ENCODE measurements at places on chromosomes 6 and 20. TPM values are rescaled to one million over a fixed set of nuclear protein-coding genes. Genes with fewer than 3 reads are reported as not detected.

The SEMG1 gene
- total RNA-seq = not detected

The TP53TG5 gene
- not detected for total RNA-seq

The CD24 gene
- not detected for total RNA-seq

The DLK2 gene
- total RNA-seq = not detected

The ZBTB46 gene
- 2.9 TPM for total RNA-seq

All from mammary microvascular endothelial cell (primary cell).